ENCODE measurements at places on chromosomes 13 and 19.

DNA sequence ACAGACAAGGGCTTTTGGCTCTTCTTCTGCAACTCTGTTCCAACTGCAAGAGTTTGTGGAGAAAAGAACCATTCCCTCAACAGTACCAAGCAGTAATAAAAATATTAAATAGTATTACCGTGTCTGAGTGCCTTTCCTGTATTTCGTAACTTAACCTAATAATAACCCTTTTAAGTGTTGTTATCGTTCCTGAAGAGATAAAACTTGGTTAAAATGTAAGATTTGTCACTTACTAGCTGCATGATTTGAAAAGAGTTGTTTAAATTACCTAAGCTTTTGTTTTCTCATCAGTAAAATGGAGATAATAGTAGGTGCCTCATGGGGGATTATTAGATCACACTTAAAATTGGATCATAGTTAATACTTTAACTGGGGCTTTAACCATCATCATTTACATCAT is 447.2 kb downstream of the GPC5 start:
- no peak for DNase-seq

- no peak for DNase-seq
These were observed 698.7 kb downstream of the SLITRK1 start for GRCh38 chr13:83183439-83184149.

GRCh38 chr13:33721724-33722123 is 96.2 kb upstream of the RFC3 start:
- no peak for DNase-seq

DNA sequence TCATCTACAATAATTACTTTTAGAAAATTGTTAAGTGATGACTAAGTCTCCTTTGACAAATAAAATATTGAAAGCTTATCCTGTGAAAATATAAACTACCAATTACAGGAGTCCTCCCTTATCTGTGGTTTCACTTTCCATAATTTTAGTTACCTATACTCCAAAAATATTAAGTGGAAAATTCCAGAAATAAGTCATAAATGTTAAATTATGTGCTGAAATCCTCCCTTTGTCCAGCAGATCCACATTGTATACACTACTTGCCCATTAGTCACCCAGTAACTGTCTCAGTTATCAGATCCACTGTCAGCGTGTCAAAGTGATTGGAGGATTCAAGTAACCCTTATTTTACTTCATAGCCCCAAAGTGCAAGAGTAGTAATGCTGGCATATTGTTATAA is 98.1 kb downstream of the SERP2 start:
- no peak for DNase-seq

DNA sequence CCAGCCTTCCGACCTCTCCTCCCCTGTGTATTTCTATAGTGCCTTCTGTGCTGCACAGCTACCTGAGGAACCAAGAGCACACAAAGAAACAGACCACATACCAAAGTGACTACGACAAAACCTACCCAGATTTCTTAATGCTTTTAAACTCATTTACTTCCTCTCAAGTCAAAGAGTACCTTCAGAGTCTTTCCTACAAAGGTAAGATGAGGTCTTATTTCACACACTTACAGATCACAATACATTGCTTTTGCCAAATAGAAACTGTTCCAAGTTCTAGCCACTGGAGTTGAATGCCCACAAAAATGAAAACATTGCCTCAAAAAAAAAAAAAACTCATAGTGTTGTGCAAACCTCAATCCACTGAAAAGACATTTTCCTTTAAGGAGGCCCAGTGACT is 36.4 kb downstream of the TEX26 start:
- no peak for DNase-seq

All from NCI-H510A (cell line).